ENCODE measurements at places on chromosomes 2 and 18. TPM values are rescaled to one million over a fixed set of nuclear protein-coding genes. Genes with fewer than 3 reads are reported as not detected.

Gene FBXO36
- 2.5 TPM for polyA plus RNA-seq

Gene TMEM169
- 8.2 TPM for polyA plus RNA-seq

Gene CCDC74A
- 32.3 TPM for polyA plus RNA-seq

Gene RALB
- 34.2 TPM for polyA plus RNA-seq

Gene UGT1A8
- polyA plus RNA-seq = not detected

Gene GAL3ST2
- not detected for polyA plus RNA-seq

Gene POMC
- 2.5 TPM for polyA plus RNA-seq

Gene CASP10
- 1.1 TPM for polyA plus RNA-seq

Gene SERTAD2
- 3.1 TPM for polyA plus RNA-seq

Gene TUBA3E
- polyA plus RNA-seq = not detected

Gene UGT1A4
- not detected for polyA plus RNA-seq

Gene C1QL2
- 5.2 TPM for polyA plus RNA-seq

Gene ZNF892
- 2.1 TPM for polyA plus RNA-seq

Gene XIRP2
- not detected for polyA plus RNA-seq

Gene HK2
- polyA plus RNA-seq = 2.5 TPM
